ENCODE measurements at places on chromosomes 3 and 15.

- DNase-seq, result no peak
Measured at GRCh38 chr15:48367483-48367882, 36.3 kb downstream of the DUT start.

GRCh38 chr3:13844286-13844685 is 35.6 kb downstream of the WNT7A start:
- DNase-seq, result no peak

GRCh38 chr15:62561059-62561519 is 396.0 kb upstream of the C2CD4B start:
- no peak for DNase-seq

DNA sequence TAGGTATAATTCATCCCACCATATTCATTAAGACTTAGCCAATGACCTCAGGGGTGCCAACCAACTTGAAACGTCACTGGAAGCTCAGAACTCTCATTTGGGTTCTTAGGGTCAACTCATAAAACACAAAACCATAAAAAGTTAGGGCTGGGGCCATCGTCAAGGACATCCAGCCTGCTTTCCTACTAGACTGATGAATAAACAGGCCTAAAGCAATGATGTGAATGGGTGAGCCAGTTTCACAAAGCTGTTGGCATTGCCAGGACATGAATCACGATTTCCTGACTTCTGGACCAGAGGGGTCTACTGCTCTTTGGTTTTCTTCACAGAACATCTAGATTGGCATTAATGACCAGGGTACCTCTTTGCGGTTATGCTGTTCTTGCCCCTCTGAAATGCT is 64.7 kb downstream of the EOMES start:
- DNase-seq, result no peak

GRCh38 chr3:149371001-149371722 is 6.3 kb downstream of the TM4SF1 start:
- DNase-seq, result no peak

- no peak for DNase-seq
Measured at GRCh38 chr3:41176596-41176995, 22.7 kb upstream of the CTNNB1 start.

GRCh38 chr3:36648241-36649034 is 115.9 kb downstream of the DCLK3 start:
- no peak for DNase-seq

- no peak for DNase-seq
Measured at GRCh38 chr3:68483601-68484000, 448.7 kb downstream of the TAFA4 start.

DNA sequence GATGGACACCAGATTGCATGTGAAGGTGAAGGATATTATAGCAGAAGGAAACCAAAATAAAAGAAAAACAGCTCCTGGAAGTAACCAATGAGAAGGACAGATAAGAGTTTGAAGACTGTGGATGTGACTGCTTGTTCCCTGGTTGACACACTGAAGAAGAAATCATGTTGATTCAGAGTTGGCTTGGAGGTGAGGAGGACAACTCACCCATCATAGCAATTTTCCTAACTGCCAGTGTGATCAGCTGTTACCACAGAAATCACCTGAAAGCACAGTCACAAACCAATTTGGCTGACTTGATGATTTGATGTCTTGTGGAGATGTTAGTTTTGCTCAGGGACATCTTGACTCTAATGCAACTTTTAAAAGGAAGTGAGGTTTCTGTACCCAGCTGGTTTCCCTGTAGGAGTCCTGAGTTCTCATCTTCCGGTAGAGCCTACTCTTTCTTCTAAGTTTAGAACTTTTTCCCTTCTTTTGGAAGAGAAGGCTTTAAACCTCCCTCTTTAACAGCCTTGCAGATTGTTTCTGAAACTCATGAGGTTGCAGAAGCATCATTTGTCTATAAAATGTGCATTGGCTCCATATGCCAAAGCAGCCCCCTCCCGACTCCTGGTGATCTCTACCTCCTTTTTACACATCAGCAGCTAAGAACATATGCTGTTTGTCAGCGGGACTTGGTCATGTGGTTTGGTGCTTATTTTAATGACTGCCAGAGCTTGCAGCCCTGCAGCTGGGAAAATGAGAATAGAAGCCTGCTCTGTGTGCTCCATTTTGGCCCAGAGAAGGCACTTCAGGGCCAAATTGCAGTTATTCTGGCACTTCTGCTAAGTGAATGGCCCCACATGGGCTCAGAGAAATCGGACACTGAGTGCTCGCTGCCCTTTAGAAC is 10.3 kb downstream of the ATG7 start:
- no peak for DNase-seq

DNA sequence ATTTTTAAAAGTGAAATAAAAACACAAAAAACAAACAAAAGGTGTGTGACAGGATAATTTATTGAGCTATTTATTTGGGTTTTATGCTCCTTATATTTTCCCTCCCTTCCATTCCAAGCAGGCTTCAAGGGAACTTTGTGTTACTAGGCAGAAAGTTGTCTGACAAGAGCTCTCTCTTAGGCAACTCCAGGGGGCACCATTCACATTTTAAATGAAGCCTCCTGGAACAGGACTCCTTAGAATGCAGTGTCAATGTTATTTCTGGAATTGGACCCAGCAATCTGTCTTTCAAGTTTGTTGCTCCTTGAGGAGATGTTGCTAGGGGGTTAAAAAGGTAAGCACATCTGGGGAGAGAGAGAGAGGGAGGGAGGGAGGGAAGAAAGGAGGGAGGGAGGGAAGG is 5.4 kb upstream of the RFX7 start:
- DNase-seq, result no peak

- DNase-seq, result no peak
Measured at GRCh38 chr3:33187368-33187634, 31.3 kb downstream of the SUSD5 start.

DNA sequence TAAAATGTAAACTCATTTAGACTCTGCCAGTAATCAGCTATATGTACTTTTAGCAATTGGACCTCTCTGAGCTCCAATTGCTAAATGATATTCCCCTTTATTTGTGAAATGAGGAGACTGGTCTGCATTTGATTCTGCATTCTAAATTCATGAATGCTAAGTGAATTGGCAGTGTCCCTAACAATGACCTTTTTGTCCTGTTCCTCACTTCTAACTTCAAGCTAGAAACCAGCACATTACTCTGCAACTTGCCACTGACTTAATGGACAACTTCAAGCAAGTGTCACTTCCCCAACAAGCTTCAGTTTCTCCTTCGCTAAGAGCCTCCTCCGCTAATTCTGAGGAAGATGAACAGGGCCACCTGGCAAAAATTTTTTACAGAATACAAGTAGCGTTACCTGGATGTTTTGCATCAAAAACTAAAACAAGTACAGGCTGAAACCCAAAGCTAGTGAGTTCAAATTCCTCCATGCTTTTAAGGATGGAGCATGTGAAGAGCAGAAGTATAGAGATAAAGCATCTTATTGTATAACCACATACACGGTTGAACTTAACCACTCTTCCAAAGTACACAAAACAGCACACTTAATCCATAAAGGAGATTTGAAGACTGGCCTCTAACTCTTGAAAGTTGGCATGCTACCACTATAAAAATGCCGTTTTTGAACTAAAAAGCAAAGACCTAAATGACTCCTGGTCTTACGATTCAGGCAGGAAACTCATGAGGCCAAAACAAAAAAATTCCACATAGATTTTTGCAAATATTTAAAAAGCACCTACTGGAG is 207.6 kb downstream of the MAGI1 start:
- no peak for DNase-seq

DNA sequence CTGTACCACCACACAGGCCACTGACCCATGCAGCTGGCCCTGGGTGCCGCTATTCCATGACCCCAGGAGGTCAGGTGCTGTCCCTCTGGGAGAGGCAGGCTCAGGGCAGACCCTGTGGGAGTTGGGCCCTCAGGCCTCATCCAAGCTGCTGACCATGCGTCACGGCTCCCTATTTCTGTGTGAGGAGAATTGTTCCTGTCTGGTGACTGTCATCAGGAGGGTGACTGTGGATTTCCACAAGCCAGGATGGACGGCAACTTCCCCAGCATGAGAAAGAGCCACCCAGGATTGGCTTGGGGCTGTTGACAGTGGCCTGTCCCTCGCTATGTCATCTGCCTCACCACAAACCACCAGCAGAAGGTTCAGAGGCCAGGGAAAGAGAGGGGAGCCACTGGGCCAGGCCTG is 41.4 kb downstream of the ZDHHC19 start:
- peak; percentile 59 for DNase-seq

DNA sequence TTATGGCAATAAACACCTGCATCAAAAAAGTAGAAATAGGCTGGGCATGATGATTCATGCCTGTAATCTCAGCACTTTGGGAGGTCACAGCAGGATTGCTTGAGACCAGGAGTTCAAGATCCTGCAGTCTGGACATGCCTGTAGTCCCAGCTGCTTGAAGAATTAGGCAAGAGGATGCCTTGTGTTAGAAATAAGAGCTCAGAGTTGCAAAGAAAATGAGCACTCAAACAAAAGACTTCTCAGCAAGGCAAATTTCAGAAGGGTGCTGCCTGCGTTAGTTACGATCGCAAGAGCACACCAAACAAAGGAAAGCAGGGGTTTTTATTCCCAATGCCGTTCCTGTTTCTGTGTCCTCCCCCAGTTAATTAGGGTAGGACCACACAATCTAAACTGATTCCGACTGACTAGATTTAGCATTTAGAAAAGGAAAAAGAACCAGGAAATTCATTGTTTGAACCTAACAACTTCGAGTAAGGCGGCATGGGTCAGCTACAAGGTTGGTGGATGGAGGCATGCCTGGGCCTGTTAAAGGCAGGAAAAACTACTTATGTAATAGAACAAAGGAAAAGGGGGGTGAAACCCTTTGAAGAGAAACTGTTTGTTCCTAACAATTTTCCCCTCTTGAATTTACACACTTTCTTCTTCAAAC is 55.5 kb downstream of the DLG1 start:
- DNase-seq, result no peak

GRCh38 chr15:100939791-100940190 is 20.6 kb downstream of the LRRK1 start:
- no peak for DNase-seq

DNA sequence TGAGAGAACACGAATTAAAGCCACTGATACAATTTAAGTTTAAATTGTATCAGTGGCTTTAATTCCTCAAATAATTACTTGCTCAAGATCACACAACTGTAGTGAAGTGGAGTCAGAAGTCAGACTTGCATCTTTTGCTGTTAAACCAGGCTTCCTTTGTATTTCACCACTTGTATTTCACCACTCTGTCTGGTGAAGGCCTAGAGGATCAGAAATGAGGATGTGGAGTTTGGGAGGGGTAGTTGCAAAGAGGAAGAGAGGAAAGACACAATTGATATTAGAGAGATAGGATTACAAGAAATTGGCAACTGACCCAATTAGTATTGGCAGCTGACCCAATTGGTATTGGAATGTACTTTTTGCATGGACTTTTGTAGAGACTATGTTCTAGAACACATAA is 288.1 kb upstream of the GPR149 start:
- DNase-seq, result no peak

- no peak for DNase-seq
Measured at GRCh38 chr3:72261566-72262564, 476.9 kb upstream of the PROK2 start.

DNA sequence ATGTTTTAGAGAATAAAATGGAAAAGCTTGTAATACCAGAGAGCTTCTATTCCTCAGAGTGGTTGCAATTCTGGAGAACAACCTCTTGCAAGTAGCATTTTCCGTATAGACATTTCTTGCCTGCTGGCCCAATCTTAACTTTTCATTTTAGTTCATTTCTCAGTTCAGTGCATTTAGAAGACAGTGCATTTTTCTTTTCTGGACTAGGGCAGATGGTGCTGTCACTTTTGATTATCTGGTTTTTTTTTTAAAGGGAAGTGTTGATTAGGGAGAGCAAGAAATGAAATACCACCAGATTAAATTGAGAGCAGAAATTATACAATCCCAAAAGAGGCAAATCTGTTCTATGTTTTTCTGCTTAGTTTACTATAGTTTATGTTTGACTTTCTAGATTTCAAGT is 172.7 kb downstream of the GHSR start:
- no peak for DNase-seq

DNA sequence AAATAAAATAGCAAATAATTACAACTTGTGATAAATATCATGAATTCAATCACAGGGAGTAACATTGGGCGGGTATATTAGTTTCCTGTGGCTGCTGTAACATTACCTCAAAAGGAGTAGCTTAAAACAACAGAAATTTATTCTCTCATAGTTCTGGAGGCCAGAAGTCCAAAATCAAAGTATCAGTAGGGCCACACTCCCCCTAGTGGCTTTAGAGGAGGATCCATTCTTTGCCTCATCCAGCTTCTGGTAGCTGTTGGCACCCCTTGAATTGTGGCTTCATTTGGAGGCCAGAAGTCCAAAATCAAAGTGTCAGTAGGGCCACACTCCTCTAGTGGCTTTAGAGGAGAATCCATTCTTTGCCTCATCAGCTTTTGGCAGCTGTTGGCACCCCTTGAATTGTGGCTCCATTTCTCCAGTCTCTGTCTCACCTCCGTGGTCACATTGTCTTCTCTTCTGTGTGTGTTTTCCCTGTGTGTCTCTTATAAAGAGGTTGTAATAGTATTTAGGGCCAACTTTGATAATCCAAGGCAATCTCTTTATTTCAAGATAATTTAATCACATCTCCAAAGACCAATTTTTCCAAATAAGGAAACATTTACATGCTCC is 3.1 kb upstream of the CFAP20DC start:
- peak; percentile 17 for DNase-seq

GRCh38 chr3:72888546-72889309 is 882 bp downstream of the GXYLT2 start:
- DNase-seq, result no peak

GRCh38 chr3:12508291-12508700 is 24.0 kb downstream of the TSEN2 start:
- DNase-seq, result no peak

GRCh38 chr15:74384881-74385643 is 17.6 kb upstream of the CYP11A1 start:
- DNase-seq, result peak; percentile 86

DNA sequence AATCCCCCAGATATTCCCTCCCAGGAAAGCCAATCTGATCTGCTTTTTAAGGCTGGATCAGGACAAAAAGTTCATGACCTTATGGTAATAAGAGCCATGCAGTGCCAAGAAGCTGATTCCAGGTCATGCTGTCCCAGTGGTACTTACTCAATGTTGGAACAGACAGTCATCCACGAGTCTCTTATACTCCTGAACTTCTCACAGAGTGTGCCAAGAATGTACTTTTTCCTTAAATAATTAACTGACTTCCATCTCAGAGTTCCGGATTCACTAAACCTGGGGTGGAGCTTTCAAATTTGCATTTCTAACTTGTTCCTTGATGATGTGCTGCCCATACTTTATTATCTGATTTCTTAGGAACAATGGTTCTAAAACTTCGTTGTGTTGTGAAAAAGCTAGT is 3.4 kb upstream of the P3H2 start:
- DNase-seq, result no peak

Data from CD4-positive, alpha-beta T cell treated with Interleukin-1 beta for 1 hour (primary cell).